CD4-positive, alpha-beta T cell treated with Interleukin-4 for 1 hour (primary cell): ENCODE measurements at places on chromosomes 12 and 14.

DNA sequence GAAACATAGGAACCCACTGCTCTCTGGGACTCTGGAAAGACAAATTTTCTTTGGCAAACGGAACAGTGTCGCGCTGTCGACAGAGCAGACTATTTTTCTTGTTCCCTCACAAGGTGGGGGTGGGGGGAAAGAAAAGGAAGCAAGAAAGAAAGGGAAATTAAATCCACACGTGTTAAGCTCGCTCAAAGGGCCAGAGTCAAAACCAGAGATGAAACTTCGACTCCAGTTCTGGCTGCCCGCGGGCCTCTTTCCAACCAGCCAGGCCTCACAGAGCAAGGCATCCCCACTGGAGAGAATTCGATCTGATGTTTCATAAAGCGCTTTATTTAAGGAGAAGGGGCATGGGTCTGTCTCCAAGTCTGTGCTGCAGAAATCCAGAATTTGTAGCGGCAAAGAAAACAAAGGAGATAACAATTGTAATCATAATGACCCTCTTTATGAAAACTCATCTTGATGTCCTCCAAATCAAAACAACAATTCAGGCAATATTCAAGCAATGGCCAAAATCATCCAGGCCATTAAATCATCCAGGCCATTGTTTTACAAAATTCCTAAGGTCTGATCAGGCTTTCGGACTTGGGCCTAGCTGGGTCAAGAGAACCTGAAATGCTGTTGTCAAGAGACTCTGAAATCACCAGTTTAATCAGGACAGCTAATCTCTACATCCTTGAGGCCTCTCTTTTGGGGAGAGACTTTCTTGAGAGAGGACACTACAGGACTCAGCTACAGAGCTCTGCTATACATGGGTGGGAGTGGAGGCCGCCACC, 5.3 kb upstream of the TBX5 start:
- no peak for DNase-seq

GRCh38 chr12:105547786-105548185, 217.3 kb downstream of the C12orf75 start:
- DNase-seq: no peak

- DNase-seq: no peak
These were observed 51.2 kb downstream of the CDC42BPB start for GRCh38 chr14:103006106-103006505.

DNA sequence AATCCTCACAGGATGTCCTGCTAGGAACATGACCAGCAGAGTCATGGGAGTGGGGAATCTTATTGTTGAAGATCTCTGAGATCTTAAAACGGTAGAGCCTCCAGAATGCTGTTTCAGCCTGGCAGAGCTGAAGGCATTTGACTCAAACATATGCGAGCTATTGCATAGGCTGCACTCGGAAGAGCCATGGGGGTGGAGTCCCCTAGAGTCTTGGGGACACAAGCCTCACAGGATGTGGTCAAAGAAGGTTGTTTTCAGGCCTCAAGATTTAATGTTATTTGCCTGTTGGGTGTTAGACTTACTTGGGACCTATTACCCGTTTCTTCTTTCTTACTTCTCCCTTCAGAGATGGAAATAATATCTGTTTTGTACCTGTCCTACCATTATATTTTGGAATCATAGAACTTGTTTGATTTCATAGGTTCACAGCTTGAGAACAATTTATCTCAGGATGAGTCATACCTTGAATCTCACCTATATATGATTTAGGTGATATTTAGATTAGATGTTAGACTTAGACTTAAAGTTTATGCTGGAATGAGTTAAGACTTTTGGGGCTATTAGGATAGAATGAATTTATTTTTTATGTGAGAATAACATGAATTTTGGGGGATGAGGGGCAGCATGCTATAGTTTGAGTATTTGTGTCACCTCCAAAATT, 172.2 kb upstream of the ATP2B1 start:
- peak; percentile 79 for DNase-seq

GRCh38 chr12:19970116-19970515, 398.2 kb upstream of the PDE3A start:
- no peak for DNase-seq

DNA sequence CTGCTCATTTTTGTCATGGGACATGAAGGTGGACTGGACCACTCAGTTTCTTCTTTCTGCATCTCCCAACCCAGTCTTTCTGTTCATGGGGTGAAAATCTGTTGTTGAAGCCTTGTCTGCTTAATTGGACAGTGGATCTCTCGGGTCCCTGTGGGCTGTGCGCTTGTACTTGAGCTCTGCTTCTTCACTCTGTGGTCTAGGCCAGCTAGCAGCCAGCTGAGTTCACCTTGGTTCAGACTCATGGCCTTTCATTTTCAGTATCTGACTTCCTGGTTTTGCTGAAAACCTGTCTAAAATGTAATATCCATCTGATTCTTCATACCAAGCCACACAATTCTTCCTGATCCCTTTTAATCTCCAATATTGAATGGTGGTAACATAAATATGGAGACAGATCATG, 117.2 kb downstream of the LRRK2 start:
- no peak for DNase-seq

DNA sequence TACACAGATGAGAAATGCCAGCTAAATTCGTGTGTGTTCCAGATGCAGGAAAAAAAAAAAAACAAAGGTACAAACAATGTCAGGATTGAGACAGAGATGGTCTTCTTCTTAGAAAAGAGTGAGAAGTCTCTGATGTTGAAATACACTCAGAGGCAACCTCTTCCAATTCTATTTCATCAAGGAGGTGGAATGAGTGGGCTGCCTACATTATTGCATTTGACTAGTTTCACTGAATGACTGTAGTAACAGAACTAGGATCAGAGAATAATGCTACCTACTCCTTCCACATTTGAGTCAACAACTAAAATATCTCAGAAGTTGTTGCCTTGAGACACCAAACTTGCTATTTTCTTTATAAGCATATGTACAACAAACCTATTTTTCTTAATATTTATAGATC, 1332.2 kb upstream of the FLRT2 start:
- no peak for DNase-seq

DNA sequence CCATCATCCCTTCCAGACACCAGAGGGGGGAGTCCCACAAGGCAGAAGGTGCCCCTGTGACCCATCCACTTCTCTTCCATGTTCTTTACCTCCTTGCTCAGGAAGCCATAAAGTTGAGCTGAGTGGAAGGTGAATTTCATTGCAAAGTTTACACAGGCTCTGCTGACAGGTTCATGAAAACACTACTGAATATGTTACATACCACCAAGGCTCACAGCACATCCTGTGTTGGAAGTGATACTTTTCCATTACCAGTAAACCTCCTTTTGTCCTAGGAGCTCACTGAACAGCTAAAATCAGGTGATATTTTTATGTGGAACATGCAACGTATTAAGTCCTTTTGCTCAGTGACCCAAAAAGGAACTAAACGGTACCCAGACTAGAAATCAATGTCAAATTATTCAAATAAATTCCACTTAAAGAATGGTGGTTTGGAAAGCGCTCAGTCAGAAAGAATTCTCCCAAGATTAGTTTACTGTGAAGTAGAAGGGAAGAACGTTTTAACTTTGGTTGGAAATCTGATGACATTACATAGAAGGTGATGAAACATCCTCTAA, 196.2 kb upstream of the NUDT4 start:
- no peak for DNase-seq

GRCh38 chr14:56159066-56159465, 40.9 kb downstream of the PELI2 start:
- DNase-seq: no peak

DNA sequence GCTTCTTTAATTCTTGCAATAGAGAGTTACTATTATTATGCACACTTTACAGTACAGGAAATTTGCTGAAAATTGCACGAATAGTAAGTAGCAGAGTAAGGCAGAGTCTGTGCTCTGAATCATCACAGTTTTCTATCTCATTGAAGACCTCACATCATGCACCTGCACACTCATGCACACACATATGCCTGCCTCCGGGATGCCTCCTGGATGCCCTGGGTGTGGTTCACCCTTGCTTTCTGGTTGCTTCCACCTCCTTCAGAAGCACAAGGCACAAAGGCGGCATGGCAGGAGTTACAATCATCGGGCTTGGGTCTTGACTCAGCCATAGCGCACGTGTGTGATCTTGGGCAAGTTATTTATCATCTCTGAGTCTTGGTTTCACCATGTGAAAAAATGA, 564.0 kb downstream of the VRK1 start:
- no peak for DNase-seq

DNA sequence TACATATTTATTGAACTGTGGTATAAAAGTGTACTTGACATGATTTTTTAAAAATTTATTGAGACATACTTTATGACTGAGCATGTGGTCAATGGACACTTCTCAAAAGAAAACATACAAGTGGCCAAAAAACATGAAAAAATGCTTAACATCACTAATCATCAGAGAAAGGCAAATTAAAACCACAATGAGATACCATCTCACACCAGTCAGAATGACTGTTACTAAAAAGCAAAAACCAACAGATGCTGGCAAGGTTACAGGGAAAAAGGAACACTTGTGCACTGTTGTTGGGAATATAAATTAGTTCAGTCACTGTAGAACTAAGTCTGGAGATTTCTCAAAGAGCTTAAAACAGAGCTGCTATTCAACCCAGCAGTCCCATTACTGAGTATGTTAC, 1177.6 kb downstream of the GALC start:
- DNase-seq: no peak

DNA sequence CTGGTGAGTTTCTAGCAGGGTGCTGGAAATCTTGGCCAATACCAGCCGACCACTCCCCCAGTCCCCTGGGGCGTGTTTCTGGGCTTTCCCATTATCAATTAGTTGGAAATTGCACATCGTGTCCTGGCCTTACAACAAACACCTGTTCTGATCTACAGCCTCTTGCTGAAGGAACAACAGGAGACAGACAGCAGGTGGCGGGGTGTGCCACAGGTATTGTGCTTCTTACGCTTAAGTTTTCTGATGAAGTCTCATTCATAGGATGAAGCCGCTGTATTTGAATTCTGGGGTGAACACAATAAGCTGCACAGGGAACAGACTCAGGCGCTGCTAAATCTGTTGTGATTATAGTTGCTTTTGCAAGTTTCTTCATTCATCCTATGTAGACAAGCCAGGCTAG, 703 bp downstream of the HIGD1C start:
- DNase-seq: no peak

DNA sequence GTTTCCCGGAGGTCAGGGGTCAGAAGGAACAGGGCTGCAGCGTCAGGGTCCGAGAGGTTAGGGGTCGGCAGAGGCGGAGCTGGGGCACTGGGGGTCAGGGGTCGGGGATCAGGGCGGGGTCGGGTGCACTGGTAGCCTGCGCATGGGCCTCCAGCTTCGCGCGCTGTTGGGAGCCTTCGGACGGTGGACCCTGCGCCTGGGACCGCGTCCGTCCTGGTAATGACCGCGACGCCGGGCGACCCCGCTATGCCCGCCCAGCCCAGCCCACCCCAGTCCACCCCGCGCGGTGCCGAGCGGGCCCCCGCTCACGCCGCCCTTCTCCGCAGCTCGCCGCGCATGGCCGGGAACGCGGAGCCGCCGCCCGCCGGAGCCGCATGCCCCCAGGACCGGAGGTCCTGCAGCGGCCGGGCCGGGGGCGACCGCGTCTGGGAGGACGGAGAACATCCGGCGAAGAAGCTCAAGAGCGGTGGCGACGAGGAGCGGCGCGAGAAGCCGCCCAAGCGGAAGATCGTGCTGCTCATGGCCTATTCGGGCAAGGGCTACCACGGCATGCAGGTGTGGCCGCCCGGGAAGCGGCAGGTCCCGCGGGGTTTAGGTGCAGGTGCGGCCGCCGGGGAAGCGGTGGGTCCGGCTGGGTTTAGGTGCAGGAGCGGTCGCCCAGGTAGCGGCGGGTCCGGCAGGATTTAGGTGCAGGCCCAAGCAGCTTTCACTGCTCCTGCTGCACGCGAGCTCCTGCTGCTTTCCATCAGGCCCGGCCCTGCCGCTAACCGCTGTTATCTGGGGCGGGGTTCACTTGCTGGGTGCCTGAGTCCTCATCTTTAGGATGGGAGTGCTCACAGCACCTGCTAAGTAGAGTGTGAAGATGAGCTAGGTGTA, 743 bp downstream of the PUS1 start:
- peak; percentile 28 for DNase-seq

DNA sequence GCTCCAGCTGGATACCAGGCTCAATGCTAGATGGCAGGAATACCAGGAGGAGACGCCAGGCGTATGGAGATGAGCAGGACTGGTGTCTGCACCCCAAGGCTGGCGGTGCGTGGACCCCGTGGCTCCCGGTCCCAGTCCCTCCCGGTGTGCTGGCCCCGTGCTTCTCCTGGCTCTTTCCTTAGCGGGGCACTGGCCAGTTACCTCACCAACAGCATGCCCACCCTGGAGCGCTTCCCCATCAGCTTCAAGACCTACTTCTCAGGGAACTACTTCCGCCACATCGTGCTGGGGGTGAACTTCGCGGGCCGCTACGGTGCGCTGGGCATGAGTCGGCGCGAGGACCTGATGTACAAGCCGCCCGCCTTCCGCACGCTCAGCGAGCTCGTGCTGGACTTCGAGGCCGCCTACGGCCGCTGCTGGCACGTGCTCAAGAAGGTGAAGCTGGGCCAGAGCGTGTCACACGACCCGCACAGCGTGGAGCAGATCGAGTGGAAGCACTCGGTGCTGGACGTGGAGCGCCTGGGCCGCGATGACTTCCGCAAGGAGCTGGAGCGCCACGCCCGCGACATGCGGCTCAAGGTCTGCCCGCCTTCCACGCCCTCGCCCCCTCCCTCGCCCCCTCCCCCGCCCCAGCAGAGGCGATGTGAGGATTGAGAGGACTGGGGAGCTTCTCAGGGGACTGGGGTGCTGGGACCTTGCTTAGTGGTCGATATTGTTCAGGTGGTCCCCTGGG, 14.6 kb downstream of the VASH1 start:
- DNase-seq: no peak

GRCh38 chr14:26974965-26975364, 377.1 kb upstream of the NOVA1 start:
- no peak for DNase-seq

GRCh38 chr14:90107789-90108188, 46.0 kb downstream of the KCNK13 start:
- no peak for DNase-seq

DNA sequence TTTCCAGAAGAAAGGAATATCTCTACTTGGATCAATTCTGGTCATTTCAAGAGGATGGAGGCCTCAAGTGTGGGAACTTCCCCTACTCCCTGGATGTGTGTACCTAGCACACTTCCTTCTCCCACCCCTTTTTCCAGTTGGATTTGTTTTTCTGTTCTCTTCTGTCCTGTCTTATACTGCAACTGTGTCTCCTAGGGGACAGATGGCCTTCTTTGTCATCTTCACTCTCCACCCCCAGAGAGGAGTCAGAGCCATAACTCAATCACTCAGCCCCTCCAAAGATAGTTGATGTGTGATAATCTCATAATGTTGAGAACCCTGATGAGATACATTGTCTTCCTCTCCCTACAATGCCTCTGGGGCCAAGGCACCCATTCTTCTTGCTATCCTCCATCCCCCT, 2.1 kb upstream of the DTX3 start:
- no peak for DNase-seq

DNA sequence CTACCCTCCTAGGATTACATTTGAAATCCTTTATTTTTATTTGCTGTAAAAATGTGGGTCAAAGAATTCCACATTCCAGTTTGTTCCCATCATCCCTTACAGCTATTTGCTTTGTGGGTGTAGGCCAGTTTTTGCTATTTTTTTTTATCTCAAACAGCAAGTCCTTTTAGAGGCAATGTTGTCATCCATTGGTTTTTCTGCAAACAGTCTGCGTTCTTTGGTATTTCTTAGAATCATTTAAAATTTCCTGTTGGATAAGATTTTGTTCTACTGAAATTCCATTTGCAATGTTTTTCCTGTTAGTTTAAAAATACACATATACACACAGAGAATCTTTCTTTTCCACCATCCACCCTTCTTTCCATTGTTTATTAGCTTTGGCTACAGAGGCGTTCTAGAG, 53.3 kb upstream of the STK38L start:
- no peak for DNase-seq
